Activated naive CD4-positive, alpha-beta T cell (primary cell): ENCODE measurements at places on chromosomes 16 and 17.

GRCh38 chr16:88931373-88931900 is 45.6 kb downstream of the CBFA2T3 start:
- DNase-seq, result no peak

DNA sequence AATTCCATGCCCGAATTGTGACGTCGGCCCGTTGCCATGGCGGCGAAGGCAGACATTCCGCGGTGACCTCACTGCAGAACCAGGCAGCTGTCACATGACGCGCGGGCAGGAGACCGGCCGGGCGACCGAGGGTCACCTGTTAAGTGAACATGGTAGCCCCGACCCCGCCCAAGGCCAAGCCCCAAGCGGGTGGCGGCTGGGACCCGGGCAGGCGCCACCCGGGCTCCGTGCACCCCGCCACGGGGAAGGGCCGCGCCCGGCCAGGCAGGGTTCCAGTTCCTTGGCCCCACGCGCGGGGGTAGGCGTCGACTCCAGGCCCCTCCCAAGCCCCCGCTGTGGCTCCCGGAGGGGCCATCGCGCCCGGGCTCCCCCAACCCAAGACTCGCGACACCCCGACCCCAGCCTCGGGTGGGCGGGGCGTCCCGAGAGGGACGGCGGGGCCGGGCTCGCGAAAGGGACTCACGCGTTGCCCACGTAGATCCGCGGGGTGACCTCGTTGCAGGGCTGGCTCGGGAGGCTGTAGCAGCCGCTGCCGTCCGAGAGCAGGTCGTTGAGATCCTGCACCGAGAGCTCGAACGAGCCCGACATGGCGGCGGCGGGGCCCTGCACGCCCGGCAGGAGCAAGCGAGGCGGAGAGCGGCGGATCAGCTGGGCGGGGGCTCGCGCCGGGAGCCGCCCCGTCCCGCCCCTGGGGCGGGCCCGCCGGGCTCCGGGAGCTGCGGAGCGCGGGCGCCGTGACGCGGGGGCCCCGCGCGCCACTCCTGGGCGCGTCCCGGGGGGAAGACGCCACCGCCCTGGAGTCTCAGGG is at the start of gene DUSP3:
Gene DUSP3 (minus strand): TSS at position 641 of the 808 bp plus-strand sequence. CDS start 53 bp downstream, at position 588.
- peak; percentile 28 for DNase-seq

DNA sequence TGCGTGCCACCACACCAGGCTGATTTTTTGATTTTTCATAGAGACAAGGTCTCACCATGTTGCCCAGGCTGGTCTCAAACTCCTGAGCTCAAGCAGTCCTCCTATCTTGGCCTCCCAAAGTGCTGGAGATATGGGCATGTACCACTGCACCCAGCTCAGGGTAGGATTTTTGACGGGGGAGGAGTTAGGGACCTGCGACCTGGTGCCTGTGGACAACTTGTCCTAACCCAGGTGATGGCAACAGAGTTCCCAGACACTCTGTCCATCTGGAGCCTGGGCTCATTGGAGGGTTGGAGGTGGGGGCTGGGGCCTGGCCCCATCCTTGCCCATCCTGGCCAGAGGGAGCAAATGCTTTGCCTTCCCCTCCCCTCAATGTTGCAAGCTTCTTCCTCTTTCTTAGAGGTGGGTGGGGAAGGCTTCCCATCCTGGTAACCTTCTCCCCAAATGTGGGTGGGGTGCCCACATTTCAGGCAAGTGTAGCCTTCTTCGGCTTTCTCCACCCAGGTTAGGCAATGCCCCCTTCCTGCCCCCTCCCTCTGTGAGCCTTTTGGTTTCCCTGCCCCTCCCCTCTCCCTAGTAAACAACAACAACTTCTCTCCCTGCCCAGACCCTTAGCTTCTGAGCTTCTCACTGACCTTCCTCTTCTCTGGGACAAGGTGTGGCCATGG is 24.9 kb downstream of the RARA start:
- DNase-seq, result no peak

GRCh38 chr16:2715519-2715918 is 4.5 kb downstream of the PRSS27 start:
- peak; percentile 67 for DNase-seq

GRCh38 chr16:28824717-28824973 is 1.8 kb downstream of the ATXN2L start:
- DNase-seq, result no peak

DNA sequence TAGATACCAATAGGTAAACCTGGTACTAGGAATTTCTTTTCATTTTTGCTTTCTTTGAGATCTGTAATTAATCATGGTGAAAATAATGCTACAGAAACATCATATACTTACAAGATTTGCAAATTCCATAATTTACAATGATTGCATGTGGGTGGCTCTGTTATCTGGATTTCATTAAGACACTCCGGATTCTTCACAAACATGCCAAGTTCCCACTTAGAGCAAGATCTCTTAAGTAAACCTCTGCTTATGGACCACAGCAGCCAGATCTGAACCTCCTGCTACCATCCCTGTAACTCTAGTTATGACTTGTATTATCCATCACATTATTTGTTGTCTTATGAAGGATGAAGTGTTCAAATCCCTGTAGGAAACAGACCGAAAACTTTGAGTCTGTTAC is 424.7 kb downstream of the CDH13 start:
- DNase-seq, result no peak

GRCh38 chr16:55297062-55297909 is 26.7 kb upstream of the IRX6 start:
- DNase-seq, result no peak

- DNase-seq, result no peak
Observed at GRCh38 chr16:49788986-49789385, 66.9 kb downstream of the ZNF423 start.

GRCh38 chr17:52476638-52477313 is 318.3 kb upstream of the CA10 start:
- no peak for DNase-seq

DNA sequence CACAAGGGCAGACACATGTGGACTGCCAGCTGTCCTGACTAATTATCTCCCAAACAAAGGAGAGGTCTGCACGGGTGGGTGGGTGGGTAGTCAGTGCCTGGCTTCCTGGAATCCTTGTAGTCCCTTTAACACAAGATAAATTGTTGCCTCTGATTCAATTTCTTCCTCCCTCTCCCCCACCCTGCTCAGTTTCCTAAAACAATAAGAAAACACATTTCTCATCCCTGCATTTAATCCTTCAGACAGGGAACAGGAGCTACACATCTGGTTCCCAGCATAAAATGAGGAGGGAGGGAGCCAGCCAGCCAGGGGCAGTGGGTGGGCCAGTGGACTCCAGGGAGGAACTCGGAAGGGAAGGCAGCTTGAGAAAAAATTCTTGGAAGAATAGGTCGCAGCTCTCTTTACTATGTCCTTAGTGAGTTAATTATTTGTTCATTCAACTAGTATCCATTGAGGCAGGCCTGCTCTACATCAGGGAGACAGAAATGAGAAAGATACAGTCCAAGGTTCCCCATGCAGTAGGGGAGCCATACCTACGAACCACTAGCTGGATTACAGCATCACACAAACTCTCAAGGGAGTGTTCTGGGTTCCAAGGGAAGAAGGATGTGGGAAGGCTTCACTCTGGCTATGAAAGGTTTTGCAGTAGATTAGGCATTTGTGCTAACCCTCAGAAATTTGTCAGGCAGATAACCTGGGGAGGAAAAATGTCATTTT is 58.3 kb downstream of the CCT6B start:
- DNase-seq, result no peak

- DNase-seq, result no peak
Observed at GRCh38 chr16:1290063-1290501, 19.4 kb upstream of the UBE2I start.

- no peak for DNase-seq
Observed at GRCh38 chr17:44188576-44189403, 2.0 kb downstream of the TMUB2 start.

DNA sequence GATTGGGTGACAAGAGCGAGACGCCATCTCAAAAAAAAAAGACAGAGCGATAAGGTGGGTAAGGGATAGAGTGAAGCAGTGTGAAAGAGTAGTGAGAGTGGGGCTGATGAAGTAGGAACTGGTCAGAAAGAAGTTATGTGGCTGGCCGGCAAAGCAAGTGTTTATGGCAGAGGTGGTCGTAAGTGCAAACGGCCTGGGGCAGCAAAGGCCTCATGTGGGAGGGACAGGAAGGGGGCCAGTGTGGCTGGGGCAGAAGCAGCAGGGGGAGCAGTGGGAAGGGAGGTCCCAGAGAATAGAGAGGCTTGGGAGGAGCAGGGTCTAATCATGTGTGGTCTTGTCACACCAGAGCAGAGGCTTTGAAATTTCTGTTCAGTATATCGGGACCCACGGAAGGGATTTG is 186.2 kb downstream of the HS3ST3B1 start:
- no peak for DNase-seq

DNA sequence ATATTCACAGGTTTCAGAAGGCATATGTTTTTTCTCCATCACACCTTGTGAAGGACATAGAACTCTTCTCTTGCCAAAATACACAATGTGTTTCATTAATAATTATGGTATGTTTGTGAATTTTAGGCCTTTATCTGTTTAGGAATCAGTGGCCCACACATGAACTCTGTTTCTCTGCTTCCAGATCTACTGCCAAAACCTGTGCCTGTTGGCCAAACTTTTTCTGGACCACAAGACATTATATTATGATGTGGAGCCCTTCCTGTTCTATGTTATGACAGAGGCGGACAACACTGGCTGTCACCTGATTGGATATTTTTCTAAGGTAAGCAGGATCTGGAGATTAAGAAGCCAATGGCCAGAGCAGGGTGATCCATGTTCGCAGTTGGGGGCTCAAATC is 26.4 kb downstream of the TAC4 start:
- DNase-seq, result no peak

DNA sequence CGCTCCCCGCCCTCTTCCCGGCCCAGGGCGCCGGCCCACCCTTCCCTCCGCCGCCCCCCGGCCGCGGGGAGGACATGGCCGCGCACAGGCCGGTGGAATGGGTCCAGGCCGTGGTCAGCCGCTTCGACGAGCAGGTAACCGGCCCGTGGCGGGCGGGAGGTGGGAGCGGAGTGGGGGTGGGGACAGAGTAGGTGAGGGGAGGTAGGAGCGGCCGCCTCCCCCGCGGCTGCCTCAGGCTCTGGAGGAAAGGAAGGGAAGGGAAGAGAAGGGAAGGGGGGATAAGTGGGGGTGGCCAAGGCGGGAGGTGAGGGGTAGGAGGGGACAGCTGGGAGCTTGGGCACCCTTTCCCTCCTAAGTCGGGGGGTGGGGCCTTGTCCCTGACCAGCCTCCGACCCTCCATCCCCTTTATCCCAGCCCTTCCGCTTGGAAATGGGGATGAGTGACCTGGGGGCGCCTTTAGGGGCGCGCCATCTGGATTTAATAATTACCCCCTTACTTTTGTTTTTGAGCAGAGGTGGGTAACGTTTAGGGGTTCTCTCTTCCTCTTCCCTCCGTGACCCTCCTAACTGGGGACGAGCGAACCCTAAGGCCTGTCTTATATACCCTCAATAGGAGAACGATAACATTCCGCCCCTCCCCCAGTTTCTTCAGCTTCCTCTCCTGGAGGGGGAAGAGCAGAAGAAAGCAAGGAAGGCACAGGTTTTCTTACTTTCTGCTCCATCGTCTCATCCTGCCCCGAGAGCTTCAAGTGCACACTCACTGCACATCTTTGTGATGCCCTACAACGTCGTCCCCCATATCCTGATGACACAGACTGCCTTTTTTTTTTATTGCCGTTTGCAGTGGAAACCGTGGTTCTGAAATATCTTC is 694 bp downstream of the NF1 start:
- no peak for DNase-seq

GRCh38 chr17:57508671-57509070 is 236.4 kb downstream of the CCDC182 start:
- no peak for DNase-seq

- no peak for DNase-seq
Observed at GRCh38 chr16:75306099-75306762, 54.8 kb upstream of the BCAR1 start.

GRCh38 chr16:81142864-81143263 is 46.7 kb upstream of the GCSH start:
- no peak for DNase-seq

GRCh38 chr17:5973410-5973809 is 96.8 kb upstream of the WSCD1 start:
- DNase-seq, result no peak

GRCh38 chr16:84067640-84068039 is 25.0 kb upstream of the SLC38A8 start:
- DNase-seq, result no peak

- DNase-seq, result no peak
Observed at GRCh38 chr17:74995847-74996246, 8.4 kb downstream of the CDR2L start.

GRCh38 chr16:84643180-84643583 is 5.1 kb upstream of the KLHL36 start:
- DNase-seq, result no peak

GRCh38 chr17:58818654-58819053 is 63.0 kb downstream of the PPM1E start:
- DNase-seq, result no peak

DNA sequence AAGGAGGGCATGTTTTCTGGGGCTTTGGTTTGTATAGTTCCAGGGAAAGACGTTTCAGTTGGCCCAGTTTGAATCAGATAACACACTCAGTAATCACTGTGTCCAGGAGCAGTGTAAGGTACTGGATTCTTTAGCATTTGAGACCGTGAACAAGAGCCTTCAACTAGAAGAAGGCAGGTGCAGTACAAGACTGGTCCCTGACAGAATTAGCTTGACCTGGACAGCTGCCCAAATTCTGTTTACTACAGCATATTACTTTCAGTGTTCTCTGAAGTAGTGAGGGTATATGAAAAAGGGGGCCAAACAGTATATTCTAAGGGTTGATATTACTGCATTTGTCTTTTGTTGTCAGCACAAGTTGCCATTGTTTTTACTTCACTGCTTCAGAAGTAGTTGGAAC is 81.3 kb downstream of the COX10 start:
- no peak for DNase-seq

DNA sequence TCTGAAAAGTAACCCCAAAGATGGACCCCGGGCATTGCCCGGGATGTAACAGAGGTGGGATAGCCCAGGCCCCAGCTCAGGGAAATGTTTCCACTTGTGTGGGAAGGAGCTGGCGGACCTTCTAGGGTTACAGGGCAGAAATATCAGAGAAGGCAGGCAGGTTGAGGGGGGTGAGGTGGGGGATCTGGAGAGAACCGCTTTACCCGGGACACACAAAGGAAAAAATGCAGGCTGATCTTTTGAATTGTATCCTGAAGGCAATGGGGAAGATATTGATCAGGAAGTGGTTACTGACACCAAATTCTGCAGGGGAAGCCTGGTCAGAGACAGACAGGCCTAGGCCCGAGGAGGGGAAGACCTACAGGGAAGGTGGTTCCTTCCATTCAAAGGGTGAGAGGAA is 3.5 kb downstream of the SLC47A1 start:
- DNase-seq, result no peak

DNA sequence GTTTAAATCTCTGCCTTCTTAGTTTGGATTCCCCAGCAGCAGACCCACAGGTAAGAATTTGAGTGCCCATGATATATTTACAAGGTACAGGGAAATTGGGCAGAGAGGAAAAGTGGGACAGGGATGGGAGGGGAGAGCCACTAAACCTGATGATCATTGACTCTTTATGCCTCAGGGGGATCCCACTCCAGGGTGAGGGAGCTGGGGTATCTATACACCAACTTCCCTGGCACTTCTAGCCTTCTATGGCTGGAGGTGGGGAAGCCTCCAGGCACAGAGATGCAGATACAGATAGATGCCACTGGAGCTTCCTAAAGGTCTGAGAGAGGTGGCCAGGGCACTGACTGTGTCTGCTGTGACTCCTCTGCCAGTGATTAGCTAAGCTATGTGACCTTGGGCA is 256.4 kb downstream of the KATNIP start:
- DNase-seq, result no peak
